ENCODE measurements at places on chromosomes 3 and 15. TPM values are rescaled to one million over a fixed set of nuclear protein-coding genes. Genes with fewer than 3 reads are reported as not detected.

DNA sequence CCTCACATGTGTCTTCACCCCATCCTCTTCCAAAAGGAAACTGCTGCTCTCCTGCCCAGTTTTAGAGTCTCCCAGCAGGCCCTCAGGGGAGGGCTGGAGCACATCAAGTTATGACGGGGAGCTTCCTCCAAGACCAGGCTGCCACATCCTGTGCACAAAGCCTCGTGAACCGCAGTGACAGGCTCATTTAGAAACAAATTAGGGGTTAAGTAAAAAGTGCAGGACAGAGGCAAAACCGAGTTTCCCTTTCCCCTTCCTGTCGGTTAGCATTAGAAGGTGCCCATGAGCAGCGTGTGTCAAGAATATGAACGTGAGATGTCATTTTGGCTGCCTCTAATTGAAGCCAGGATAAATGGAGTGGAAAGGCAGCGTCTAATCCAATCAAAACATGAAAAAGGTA lies 199.7 kb downstream of the ARRDC4 start:
- no peak for DNase-seq

OTOL1 gene
- total RNA-seq, result not detected

GRCh38 chr3:65400899-65401298 lies 637.8 kb downstream of the MAGI1 start:
- peak; percentile 78 for DNase-seq

TAGLN3 gene
- total RNA-seq, result 8.2 TPM

DNA sequence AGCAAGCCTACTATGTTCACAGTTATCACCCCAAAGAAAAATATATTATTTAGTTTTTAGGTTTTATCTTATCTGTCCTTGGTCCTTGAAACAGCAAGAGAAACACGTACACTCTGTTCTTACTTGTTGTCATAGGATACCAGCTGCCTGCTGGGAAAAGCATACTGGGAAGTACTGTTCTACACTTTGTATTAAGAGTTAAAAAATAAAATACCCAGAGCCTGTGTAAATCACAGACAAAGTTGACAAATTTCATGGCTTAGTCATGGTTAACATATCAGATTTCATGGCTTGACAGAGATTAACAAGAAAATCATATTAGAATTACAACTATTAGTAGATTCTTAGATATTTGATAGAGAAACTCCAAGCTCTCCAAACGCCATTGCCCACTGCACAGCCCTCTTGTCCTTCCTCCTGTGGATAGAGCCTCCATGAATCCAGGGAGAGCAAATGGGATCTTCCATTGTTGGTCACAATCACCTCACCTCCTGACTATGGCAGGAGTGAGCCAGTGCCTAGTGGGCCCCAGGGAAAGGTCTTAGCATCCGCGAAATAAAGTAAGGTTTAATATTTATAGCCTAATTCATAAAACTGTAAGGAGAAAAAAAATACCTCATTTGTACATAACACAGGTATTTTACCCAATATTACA lies 128.1 kb upstream of the WNT5A start:
- no peak for DNase-seq

ZNF592 gene
- 18.8 TPM for total RNA-seq

LRIG1 gene
- 116 TPM for total RNA-seq

DNA sequence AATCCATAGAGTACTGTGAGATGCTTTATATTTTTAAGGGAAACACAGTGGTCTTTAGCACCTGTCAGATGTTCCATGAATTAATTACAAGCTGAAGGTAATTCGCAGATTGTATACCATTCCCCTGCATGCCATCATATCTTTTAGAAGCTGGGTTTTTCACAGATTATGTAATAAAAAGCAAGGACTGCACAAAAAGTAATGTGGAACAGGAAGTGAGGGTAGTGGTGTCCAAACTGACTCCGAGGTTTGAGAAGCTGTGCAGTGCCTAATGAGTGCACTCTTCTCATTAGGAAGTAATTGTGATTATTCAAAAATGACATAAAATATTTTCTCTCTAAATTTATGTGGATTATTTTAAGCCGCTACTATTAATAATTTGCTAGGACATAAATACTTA lies 123.2 kb downstream of the GOLIM4 start:
- DNase-seq, result no peak

SAMMSON gene
- not detected for total RNA-seq

GRCh38 chr3:99945328-99945995 lies 127.8 kb downstream of the CMSS1 start:
- DNase-seq, result no peak

DNA sequence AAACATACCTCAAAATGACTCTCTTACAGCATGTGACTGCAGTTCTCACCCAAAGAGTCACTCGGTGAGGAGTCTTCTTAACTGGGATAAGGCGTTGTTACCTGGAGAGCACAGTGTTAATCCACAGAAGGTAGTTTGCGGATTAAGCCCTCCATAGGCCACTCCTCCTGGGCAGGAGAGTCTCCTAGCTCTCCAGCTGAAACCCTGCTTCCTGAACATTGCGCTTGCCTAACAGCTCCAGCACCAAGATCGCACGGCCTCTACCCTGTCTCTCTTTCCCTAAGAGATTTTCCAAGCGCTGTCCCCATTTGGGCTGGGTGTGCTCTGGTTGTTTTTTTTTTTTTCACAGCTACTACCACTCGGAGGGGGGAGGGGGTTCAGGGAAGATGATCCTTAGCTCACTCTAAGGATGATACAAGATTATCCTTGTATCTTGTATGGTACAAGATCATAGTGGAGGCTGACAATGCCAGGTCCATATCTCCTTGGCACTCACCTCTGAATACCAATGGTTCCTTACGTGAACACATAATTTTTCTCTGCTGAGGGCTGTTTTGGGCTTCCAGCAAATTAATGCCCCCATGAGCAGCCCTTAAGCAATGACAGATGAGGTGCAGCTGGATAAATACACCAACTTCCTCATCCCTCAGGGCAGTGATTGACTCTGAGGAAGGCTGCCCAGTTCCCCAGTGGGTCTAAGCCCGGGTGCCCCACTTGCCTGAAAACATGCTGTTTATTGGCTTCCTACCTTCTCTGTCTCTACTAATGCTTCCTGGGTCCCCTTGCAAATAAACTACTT lies 185.2 kb upstream of the TSC22D2 start:
- DNase-seq, result peak; percentile 39

GRAMD1C gene
- 3.3 TPM for total RNA-seq

TRIP4 gene
- 10.3 TPM for total RNA-seq

GRCh38 chr15:40613080-40613479 lies 19.0 kb downstream of the KNL1 start:
- no peak for DNase-seq

DNA sequence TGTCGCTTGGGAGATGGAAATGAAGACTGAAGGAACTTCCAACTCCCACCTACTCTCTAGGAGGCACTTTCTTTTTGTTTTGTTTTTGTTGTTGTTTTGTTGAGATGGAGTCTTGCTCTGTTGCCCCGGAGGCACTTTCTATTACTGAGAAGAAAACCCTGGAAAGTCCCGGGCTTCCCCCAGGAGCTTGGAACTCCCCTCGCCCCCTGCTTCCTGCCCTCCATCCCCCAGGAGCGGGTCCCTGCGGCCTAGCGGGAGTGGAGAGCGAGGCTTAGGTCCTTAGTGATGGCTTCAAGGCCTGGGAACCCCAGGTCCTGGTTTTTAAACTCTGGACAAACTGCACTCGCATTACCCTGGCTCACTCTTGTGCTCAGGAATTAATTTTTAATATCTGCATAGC lies 195.7 kb downstream of the OCA2 start:
- DNase-seq, result no peak

DNA sequence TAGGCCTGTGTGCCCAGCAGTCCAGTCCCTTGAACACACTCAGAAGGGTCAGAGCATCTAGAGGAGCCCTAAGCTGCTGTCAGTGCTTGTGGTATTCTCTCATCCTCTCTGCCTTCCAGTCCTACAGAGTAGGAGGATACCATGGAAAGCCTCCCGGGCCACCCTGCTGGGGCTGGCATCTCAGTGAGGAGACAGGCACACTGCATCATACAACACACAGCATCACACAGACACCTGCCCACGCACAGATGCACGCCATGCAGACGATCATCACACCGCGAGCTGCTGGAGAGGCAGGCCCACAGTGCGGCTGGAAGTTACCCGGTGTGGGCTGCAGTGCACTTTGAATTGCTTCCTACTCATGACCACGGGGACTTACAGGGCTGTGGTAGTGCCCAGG lies 15.2 kb downstream of the GABRA5 start:
- no peak for DNase-seq

DNA sequence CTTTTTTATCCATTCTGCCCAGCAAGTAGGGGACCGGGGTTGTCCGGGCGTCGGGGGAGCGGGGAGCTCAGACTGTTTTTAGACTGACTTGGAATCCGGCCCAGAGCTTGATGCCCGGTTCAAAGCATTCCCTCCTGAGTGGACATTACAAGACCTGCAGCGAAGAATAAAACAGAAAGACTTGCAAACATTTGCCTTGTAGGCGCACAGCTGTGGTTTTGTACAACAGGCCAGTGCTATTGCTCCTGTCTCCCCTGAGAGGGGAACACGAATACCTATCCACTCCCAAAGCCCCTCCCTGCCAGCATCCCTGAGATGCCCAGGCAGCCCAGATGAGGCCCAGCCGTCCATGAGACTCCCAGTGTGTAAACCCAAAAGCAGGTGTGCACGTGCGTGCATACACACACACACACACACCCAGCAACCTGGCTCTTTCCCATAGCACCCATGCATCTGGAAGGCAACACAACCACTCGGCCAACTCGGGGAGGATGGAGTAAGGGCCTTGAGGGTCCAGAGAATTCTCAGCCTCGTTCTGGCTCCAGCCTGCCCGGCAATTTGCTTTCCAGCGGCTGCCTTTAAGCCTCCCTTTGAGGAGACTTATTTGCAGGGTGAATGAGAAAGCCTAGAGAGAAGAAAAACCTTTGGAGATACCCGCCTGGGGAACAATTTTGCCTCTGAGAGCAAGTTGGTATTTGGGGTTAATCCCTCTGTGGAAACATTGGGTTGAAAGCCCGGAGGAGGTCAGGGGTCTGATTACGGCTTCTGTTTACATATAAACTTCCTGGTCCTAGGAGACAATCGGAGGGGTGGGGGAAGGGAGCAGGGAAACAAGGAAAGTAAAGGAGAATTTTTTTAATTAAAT lies 161.0 kb upstream of the HES1 start:
- peak; percentile 72 for DNase-seq

DNA sequence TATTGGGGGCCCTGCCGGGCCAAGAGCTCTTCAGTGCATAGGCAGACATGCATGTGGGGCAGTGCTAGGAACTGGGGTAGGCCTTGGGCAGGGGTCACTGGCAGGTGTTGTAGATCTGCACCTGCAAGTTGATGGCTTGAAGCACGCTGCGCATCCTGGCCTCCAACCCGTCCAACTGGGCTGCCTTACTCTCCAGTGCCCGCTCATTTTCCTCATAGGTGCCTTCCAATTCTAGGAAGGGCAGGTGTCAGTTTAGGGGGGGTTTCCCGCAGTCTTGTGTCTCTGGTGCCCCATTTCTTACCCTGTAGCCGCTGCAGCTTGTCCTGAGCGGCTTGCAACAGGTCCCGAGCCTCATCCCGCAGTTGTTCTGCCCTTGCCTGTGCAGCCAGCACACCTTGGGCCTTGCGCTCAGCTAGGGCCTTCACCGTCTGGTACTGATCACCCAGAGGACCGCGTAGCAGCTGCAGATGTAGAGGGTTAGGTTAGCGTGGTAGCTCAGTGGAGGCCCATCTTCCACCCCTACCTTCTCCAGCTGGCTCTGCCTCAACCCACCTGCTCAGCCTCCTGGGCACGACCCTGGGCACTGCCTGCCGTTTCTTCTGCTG lies 611 bp upstream of the USP19 start:
- no peak for DNase-seq
